ENCODE measurements at places on chromosomes 12 and 14. TPM values are rescaled to one million over a fixed set of nuclear protein-coding genes. Genes with fewer than 3 reads are reported as not detected.
A peak's percentile ranks its signal among the peaks of the same experiment; 100 is the strongest.

GRCh38 chr12:42282294-42282693, 43.6 kb downstream of the ZCRB1 start:
- DNase-seq = no peak

The HIGD1C gene
- total RNA-seq = not detected

DNA sequence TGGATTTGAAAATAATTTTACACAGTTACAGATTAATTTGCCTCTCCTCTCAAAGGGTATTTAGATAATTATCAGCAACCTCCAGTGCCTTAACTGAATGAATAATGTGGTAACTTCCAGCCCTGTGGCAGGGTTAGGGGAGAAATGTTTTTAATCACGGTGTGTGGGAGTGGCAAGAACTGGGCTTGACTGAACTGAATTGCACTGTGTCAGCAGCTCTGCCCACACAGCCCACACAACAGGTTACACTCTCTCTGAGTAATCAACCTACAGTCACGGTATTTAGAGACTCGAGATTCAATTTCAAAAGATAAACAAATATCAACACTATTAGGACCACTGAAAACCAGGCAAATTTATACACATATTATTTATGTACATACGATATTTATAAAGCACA, 198.5 kb downstream of the KCNC2 start:
- DNase-seq = no peak

DNA sequence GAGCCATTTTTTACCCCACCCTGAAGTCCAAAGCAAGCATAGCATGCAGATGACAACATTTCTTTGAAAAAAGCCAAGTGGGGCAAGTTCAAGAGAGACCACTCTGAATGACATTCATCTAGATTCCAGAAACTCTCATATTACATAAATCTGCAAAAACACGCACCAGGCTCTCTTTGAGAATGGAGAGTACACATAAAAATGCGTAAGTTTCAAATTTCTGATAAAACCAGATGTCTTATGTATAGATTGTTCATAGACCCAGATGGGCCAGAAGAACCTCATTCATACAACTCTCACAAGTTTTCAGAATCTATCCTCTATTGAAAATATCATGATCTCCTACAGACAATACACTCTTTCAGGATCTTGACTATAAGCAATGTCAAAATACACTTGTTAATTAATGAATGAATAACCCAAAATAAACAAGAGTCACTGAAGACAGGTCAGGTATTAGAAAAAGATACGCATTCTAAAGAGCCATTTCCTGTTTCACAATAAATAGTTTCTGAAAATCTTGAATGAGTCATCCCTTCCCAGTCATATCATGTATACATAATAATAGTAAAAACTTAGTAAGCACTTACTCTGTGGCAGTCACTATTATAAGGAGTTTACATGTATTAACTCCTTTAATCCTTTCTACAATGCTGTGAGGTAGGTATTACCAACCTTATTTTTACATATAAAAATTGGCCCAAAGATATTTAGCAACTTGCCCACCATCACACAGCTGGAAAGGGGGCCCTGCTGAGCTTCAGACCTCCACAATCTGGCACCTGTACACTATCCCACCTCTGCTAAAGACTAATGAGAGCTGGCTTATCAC, 72.0 kb downstream of the PPP2R5E start:
- DNase-seq = peak; percentile 37

The RAB35 gene
- 14.6 TPM for total RNA-seq
